Stimulated activated CD4-positive, alpha-beta T cell treated with anti-CD3 and anti-CD28 coated beads, Interleukin-12 subunit alpha, Interleukin-12 subunit beta, amount 100 ng/mL, for 24 hours (primary cell): ENCODE measurements at places on chromosomes 5 and 9.

DNA sequence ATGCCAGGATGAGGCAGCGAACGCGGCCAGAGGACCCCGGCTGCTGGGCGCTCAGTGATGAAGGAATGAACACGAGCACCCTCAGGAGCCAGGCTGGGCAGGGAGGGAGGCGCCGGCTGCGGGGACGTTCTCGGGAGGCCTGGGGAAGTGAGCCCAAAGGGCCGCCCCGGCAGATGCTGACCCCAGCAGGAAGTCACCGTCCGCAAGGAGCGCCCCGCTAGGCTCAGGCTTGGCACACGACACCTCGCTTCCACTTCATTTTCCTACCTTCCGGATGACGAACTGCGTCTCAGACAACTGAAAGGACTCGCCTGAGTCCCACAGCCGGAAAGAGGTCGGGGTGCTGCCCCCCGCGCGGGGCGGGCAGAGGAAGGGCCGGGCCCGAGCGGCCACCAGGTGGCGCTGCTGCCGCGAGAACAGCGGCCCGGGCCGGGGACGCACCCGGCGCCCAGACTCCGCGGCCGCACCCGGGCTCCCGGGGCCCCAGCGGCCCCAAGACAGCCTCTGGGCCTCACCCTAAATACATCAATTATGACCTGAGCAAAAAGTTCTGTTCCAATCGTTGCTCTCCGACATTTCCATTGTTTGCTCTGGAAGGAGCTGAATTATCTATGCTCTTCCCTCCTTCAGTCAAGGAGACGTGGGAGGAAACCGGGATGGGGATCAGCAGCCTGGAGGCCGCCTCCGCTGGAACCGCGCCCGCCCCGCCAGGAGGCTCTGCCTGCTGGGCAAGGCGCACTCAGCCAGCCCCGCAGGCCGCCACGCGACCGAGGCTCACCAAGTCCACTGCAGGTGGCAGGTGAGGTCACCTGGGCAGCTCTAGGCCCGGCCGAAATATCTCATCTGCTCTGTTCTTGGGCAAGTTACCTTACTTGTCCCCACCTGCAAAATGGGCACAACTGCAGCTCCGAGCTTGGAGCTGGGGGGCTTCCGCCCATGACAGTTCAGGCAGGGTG, 107.0 kb downstream of the ZNF354C start:
- DNase-seq = peak; percentile 47

DNA sequence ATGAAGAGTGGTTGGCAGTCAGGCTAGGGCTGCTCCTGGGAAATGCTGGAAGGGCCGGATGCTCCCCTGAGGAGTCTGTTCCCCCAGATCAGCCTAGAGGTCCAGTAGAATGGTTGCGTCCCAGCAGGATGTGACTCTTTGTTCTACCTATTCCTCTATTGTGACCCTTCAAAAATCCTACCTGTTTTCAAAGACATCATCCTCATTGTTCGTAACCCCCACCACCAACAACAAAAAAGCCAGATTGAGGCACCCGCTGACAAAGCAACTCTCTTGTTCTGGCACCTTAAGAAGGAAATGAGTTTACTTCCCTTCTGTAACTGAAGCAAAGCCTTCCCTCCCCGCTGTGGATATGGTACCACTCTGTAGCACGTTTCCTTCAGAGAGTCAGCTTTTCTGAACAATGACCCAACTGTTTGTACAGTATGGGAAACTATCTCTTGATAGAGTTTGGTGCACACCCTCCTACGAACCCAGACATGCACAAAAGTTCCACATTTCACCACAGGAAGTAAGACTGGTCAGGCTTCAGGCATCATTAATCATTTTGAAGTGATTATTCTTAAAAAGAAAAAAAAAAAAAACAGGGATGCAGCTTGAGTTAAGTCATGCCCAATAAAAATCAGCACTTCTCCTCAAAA, 207.2 kb downstream of the ENC1 start:
- no peak for DNase-seq

GRCh38 chr5:135010502-135011354, 23.3 kb downstream of the PITX1 start:
- DNase-seq = no peak

GRCh38 chr5:2155556-2155955, 272.8 kb upstream of the IRX4 start:
- DNase-seq = no peak

DNA sequence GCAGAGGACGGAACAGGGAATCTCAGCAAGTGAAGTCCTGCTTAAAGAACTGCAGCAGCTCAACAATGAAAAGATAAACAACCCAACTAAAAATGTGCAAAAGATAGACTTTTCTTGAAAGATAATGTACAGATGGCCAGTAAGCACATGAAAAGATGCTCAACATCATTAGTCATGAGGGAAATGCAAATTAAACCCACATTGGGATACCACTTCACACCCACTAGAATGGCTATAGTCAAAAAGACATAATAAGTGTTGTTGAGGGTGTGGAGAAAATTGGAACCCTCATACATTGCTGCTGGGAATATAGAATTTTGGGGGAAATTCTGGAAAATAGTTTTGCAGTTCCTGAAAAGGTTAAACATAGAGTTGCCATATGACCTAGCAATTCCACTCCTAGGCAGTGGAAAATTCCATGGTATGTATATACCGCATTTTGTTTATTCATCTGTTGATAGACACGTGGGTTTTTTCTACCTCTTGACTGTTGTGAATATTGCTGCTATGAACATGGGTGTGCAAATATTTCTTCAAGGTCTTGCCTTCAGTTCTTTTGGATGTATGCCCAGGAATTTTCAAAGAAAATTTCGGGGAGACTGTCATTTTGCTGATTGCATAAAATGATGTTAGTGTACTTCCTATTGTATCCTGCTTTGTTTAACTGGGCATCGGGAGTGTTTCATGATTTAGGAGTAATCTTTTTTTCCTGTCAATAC, 7.2 kb downstream of the CNOT8 start:
- no peak for DNase-seq

DNA sequence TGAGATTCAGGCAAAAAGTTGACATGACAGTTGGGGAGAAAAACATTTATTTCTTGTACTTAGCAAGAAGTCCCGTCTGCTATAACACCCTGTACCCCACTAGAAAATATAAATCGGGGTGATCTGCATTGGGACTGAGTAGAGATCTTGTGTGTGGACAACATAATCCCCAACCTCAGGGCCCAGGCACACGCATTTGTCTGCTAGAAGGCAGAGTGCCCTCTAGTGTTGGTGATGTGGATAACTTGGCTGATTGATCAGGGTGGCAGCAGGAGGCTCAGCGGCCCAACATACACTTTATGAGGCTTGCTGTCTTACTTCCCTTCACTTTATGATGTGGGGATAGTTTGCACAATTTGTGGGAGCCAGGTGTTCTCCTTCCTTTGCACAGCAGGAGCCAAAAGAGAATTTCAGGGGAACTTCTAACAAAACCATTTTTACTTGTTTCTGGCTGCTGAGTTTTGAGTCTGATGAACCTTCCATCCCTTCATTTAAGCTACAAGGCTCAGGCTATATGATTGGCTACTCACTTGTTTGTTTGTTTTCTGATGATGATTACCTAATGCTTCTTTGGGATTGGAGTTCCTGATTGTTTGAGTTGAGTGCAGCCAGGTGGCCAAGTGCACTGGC, 263.2 kb downstream of the DMAC1 start:
- peak; percentile 5 for DNase-seq

DNA sequence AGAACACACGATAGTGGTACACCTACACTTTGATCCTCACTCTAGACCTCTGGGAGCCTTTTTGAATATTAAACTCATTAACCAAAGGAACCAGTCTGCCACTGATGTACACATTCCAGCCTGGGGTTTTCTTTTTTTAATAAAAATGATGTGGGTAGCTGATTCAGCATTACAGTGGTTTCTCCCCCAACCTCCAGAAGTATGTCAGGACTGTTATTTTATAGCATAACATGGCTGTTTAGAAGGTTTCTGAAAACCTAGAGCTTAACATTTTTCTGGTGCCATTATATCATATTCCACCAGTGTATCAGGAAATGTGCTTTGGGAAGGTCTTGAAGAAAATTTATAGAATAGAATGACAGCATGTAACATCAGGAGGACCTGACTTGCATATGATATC, 540.9 kb upstream of the WWC1 start:
- DNase-seq = no peak

- no peak for DNase-seq
These were observed 163.6 kb upstream of the GRIN3A start for GRCh38 chr9:101902051-101902450.

DNA sequence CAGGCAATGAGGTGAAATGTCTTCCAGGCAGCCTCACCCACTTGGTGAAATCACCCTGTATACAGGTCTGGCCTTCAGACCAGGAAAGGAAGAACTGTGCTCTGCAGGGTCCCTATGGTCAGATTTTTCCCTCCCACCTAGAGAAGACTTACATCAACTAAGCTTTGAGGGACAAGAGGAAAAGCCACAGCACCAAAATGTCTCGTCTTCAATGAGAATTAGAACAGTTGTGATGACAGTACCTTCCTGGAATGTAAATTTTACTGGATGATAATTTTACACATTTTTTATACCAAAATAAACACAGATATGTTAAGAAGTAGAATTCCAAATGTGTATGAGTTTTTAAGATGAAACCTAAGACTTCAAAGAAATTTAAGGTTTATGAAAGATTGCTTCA, 283.9 kb downstream of the SPOCK1 start:
- no peak for DNase-seq

DNA sequence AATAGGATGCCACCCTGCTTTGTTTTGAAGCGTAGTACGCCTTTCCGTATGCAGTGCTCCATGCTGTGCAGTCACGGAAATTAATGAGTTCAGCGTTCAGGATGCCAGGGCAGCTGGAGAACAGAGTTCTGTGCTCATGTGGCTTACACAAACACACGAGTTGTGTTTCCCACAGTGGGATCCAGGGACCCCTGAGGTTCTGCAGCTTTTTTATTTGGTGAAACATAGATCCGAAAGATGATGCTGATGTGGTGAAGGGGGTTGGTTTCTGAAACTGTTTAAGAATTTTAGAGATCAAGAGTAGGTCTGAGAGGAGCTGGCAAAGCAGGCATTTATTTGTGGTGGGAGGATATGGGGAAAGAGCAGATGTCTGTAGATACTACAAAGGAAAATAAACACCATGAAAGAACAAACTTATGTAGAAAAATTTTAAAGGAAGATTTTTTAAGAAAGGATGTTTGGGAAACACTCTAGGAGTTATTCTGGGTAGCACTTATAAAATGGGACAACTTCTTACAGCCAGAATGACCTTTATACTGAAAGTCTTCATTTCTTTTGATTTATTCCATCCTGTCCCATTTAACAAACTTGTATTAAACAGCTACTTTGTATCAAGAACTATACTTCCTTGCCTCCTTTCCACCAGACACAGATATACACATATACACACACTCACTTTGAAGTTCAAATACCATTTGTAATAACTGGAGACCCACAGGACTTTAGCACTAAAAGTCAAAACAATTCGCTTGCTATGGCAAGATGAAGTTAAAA, 52.7 kb downstream of the ITGA1 start:
- no peak for DNase-seq

DNA sequence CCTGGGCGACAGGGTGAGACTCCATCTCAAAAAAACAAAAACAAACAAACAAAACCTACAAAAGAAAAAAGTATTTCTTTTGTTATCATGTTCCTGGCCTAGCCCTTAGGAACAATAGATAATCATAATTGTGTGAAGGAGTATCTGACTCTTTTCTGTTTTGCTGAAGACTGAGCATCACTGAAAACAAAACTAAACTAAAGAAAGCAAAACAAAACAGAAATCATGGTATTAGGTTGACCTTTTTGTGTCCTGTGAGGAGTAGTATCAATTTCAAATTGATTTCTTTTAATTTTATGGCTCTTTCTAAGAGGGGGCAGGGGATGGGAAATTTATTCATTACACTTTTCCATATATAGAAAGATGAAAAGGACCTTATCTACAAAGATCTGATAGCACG, 246.0 kb downstream of the YTHDC2 start:
- DNase-seq = no peak

GRCh38 chr5:158152136-158152535, 293.2 kb upstream of the CLINT1 start:
- no peak for DNase-seq

DNA sequence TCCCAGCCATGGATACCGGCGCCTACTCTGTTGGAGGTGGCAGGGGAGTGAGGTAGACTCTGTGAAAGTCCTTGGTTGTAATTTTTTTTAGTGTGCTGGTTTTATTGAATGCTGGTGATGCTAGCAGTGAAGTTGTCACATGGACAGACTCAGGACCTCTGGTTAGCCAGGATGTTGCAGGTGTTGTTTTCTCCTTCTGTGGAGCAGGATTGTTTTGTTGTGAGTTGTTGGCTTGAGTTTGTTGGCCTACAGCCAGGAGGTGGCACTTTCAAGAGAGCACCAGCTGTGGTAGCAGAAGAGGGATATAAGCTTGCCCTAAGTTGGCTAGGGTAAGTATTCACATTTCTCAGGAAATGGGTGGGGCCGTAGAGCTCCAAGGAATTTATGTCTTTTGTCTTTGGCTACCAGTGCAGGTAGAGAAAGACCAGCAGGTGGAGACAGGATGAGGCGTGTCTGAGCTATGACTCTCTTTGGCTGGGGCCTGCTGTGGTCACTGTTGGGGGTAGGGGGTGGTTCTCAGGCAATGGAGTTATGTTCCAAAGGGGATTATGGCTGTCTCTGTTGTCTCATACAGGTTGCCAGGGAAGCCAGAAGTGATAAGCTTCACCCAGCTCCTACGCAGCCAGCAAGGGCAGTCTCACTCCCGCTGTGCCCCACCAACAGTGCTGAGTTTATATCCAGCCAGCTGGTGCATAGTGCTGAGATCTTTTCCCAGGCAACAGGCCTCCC, 248.7 kb downstream of the TAF11L14 start:
- no peak for DNase-seq

GRCh38 chr5:332843-333242, 11.3 kb downstream of the AHRR start:
- no peak for DNase-seq

- no peak for DNase-seq
These were observed 9.3 kb downstream of the LIX1 start for GRCh38 chr5:97133101-97133500.

DNA sequence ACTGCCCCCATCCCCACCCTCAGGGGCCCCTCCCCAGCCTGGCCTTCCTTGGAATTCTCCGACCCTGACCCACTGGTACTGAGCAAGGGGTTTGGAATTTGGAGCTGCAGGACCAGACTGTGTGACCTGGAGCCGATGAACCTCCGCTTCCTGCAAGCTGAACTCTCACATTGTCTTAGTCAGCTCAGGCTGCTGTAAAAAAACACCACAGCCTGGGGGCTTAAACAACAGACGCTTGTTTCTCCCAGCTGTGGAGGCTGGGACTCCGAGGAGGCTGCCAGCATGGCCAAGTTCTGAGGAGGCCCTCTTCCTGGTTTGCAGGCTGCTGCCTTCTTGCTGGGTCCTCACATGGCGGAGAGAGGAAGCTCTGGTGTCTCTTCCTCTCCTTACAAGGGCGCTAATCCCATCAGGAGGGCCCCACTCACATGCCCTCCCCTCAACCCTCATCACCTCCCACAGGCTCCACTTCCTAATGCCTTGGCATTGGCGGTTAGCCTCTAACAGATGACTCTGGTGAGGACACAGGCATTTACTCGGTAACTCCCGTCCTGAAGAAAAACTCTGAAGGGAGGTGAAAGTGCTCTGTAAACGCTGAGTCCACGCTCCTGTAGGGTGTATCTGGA, 42.4 kb downstream of the C5orf15 start:
- DNase-seq = no peak

- DNase-seq = no peak
These were observed 482 bp upstream of the TDRD7 start for GRCh38 chr9:97411440-97411788.

GRCh38 chr9:4713849-4714248, 27.2 kb downstream of the AK3 start:
- DNase-seq = no peak
